ENCODE measurements at places on chromosomes 3 and 15.
A peak's percentile ranks its signal among the peaks of the same experiment; 100 is the strongest.

DNA sequence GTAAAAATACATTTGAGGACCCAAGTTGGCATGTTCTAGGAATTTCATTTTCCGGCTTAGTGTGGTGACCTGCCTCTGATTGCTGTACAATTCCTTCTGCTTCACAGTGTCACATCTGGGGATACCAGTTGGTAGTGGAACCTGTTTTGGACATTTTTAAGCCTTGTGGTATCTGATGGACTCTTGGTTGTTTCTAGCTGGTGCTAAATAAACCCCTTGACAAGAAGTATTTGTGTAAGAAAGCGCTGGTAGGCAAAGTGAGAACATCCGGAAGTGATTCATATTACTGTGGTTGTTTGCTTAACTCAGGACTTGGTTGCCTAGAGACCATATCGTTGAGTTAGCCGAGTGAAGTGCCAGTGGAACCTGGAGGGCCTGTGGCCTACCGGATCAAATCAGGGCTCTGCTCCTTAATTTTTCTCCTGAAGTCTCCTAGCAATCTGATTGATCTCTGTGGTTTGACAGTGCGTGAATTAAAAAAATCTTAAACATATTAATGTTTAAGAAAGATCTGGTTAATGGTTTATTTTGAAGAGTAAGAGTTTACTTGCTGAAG is 12.8 kb downstream of the IQGAP1 start:
- DNase-seq, result peak; percentile 90

GRCh38 chr3:94158512-94158911 is 95.7 kb downstream of the NSUN3 start:
- DNase-seq, result no peak

GRCh38 chr3:4036046-4036445 is 236.8 kb downstream of the LRRN1 start:
- no peak for DNase-seq

DNA sequence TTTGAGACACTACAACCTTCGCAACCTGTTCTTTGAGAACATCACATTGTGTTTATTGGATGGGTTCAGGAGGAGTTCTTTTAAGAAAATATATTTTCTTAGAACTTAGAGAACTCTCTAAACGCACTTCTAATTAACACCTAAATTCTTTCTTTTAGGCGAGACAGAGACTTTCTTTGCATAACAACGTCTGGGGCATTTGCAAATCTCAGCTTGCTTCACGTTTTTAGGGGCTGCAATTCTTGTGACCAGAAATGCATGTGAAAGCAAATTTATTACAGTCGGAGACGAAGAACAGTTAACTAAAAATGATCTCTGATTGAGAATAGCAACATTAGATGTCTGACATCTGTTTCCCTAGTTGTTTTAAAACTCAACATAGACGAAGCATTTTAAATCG is 568.3 kb upstream of the ZNF717 start:
- no peak for DNase-seq

DNA sequence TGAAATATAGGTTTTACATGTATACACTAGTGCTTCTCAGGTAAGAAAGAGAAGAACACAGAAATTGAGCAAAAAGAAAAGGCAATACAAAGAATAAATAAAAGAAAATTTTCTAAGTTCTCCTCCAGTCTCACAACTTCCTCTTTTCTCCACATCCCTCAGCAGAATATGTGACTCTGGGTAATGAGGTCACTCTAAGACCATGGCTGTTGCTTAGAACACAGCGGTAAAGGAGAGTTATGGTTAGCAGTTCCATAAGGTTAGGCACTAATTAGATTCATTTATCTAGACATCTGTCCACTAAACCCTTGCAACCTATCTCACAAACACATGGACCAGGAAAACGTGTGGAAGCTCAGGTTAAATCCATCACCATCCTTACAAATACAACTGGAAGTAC is 47.9 kb downstream of the IGSF11 start:
- no peak for DNase-seq

DNA sequence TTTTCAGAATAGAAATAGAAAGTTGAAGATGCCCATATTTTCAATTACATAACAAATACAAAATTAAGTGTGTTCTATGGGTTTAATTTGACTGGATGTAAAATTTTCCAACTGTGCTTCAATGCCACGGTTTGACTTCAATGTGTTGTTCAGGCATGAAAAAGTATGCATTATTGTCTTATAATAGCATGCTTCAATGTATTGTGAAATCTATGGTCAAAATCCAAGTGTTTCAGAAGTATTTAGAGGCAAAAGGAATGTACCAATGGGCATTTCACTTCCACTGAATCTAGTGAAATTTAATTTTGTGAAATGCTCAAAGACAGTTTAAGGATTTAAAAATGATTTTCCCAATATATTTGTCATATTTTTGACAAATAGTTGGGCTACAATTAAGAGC is 16.0 kb downstream of the NEK10 start:
- peak; percentile 42 for DNase-seq

- no peak for DNase-seq
Observed at GRCh38 chr15:63296195-63296594, 18.8 kb downstream of the APH1B start.

DNA sequence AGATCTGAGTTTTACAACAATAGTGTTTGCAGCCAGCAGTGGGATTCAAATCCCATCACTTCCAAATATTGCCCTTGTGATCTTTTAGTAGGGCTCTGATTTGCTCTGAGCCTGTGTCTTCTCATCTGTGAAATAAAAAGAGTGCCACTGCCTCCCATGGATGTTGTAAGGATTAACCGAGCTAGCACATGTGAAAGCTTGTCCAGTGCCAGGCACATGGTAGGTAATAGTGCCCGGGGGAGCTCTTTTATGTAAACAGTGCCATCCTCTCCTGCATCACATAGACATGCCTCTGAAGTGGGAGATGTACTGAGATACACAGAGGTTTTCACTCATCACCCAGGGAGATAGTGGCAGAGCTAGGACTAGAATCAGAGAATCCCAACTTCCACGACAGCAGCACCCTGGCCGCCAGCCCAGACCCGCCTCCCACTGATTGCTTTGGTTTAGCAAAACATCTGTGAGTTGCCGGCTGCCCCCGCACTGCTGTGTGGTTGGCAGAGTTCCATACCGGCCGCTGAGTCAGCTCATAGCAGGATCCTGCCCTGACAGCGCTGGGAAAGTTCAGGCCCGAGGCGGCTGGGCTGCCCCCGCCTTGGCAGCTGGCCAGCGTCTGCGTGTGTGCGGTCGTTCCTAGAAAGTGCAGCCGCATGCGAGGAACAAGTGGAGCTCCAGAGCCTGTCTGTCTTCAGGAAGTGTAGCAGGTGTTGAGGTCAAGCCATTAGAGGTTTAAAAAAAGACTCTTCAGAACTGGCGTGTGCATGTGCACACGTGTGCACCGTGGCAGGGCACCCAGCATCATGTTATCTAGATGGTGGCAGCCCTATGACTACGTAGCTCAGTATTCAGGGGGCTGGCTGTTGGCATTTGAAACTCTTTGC is 5.0 kb downstream of the ARID3B start:
- DNase-seq, result peak; percentile 99

DNA sequence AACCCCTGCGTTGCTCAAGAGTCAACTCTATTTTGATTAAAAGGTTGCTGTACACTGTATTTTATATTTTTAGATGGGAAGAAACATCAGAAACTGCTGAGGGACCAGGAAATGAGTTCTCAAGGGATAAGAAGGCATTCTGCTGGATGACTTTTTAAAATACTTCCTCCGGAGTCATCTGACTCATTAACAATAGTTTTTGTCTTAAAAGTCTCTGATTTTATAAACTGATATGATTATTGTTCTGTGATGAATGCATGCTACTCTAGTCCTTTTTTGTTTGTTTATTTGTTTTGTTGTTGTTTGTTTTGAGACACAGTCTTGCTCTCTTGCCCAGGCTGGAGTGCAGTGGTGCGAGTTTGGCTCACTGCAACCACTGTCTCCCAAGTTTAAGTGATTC is 18.2 kb upstream of the HLTF start:
- DNase-seq, result no peak

DNA sequence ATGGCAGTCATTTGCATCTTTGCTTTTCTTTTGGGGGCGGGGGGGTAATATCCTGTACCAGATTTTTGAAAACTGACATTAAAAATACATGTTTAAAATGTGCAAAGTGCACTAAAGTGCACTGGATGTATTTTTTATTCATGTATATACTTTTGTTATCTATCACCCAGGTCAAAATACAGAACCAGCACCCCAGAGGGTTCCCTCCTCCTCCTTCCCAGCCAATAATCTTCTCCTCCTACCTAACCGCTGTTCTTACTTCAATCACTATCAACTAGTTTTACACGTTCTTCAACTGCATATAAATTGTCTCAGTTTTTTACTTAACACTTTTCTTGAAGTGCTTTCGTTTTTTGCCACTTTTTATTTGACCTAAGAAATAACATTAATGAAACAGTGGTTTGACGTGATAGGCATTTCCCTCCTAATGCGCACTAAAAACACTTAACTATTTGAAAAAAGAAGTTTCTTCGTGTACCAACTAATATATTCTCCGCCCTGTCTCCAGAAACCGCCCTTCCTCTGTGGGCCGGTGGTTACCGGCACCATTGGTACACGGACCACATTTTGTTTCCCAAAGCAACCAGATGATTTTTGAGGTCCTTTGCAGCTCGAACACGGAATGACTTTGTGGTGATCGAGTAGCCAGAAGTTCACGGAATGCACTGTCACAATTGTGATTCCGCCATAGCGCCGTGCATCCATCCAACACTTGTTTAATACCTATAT is 836 bp upstream of the AKAP13 start:
- DNase-seq, result no peak

- no peak for DNase-seq
Observed at GRCh38 chr3:15342945-15343344, 10.6 kb upstream of the SH3BP5 start.

DNA sequence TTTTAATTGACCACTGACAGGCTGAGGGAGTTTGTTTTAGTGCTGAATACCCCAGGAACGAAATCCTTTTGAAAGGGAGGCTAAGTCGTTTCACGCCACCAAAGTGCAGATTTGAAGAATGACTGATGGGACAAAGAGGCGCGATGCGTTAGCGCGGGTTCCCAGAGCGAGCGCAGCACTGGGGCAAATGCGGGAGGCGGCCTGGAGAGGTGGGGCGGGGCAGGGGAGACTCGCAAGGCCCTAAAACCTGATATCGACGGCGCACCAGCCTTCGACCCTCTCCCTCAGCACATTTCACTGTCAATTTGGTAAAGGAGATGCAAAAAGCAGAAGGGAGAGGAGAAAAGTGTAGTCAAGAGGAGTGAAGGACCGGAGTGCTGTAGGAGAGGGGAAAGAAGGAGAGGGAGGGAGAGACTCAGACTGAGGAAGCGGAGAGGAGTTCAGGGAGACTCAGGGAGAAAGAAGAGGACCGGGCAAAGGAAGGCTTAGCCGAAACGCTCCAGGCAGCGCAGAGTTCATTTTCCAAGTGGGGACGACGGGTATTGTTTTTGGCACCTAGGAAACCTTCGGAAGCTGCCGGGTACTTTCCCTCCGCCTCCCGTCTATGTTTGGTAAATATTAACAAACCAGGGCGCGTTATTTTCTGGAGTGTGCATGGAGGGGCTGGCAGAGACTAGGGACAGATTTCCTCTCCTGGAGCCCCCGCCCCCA is 3.8 kb upstream of the FOXB1 start:
- DNase-seq, result no peak
